ENCODE measurements at places on chromosomes 4 and X. TPM values are rescaled to one million over a fixed set of nuclear protein-coding genes. Genes with fewer than 3 reads are reported as not detected.

MAGEC2 gene
- not detected for total RNA-seq

L1CAM gene
- 0.23 TPM for total RNA-seq

SSX4B gene
- not detected for total RNA-seq

USP27X gene
- 2.9 TPM for total RNA-seq

OTUD6A gene
- total RNA-seq = not detected

SCML1 gene
- 4.6 TPM for total RNA-seq

CTAG1A gene
- not detected for total RNA-seq
